Glomerular endothelial cell (primary cell): ENCODE measurements at places on chromosomes 16 and 17.

GRCh38 chr17:78767806-78768205 lies 14.3 kb downstream of the CYTH1 start:
- no peak for DNase-seq

DNA sequence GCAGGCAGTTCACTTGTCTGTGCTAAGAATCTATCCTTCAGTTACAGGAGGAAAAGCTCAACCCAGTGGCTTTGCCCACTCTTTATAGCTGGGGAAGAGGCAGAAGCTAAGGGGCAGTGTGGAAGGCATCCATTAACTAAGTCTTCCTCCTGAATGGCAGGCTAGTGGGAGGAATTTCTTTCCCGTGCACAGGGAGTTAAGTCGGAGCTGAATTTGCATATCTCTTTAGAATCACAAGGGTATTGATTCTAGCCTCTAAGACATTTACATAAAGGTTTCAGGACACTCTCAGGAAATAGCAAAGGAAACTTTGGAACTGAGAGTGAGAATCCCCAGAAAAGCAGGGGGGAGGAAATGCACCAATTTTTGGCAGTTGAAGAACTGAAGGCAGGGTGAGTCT lies 245.6 kb downstream of the CA10 start:
- DNase-seq = no peak

GRCh38 chr17:27356091-27356705 lies 62.3 kb downstream of the WSB1 start:
- no peak for DNase-seq

GRCh38 chr16:51907680-51908079 lies 639.3 kb downstream of the TOX3 start:
- no peak for DNase-seq

DNA sequence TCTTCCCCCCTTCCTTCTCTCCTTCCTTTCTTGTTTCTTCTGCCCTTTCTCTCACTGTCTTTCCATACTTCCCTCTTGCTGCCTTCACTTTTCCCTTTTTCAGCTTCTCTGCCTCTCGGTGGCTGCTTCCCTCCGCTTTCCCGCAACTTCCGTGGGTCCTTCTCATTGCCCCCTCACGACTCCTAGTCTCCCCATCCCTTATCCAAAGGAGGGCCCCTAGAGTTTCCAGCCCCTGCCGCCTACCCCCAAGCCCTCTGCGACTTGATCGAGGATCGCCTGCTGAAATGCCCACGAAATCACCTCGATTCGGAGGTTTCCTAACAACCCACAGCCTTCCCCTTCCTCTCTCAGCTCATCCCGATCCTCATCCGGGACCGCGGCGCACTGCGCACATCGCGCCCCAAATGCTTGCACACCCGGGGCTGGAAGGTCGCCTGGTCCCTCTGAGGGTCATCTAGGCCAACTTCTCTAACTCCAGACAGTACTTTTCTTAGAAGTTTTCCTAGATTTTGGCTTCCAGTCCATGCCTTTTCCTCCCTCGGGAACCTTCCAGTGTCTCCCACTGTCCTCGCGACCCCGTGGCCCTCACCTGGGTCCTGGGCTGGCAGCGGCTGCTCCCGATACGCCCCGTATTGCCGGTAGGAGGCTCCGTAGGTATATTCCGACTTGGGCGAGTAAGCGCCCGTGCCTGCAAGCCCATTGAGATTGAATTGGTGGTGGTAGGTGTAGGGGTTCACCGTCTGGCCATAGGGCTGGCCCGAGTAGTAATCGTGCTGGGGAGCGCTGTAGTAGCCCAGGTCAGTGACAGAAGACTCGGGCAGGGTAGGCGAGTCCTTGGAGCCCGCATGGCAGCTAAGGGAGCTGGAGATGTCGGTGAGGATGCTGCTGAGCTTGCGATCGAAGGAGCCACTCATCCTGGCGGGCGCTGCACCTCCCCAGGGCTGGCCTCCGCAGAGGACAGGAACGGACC lies 654 bp downstream of the DLX3 start:
- DNase-seq = no peak

GRCh38 chr16:1458977-1459341 lies 14.6 kb upstream of the CCDC154 start:
- DNase-seq = no peak

DNA sequence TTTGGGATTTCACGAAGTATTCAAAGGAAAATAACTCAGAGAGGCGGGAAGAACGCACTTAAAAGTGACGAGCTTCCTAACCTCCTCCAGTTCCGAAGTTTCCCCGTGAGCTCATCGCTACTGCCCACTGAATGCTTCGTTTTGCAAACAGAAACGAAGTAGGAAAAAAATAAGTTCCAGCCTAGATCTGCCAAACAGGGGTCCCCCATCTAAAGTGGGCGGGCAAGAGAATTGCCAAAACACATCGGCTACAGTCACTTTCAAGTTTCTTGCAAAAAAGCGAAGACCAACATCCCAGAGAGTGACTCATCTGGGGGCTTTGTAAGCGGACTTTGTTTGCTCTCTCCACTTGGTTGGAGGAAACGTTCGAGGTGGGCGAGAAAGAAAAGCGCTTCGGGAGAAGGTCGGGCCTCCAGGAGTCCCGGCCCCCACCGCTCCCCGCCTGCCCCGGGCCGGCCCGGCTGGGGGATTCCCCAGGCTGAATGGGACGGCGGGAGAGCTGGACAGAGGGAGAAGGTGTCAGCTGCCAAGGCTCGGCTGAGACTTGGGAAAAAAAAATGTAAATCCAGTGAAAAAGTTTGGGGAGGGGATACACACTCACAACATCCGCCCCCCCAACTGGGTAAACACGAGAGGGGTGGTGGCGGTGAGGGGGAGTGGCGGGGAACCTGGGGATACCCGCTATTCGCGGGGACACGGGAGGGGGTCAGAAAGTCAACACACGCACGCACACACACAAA lies 1.0 kb downstream of the VEZF1 start:
- DNase-seq = no peak

DNA sequence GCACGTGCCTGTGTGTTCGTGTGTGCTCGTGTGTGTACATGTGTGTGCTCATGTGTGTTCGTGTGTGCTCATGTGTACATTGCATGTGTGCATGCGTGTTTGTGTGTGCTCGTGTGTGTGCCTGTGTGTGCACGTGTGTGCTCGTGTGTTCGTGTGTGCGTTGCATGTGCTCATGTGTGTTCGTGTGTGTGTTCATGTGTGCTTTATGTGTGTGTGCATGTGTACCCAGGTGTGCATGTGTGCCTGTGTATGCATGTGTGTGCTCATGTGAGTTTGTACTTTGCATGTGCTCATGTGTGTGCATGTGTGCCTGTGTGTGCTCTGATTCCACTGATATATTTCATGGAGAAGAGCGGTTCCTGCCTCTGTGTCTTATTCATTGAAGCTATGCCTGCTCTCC lies 265.5 kb downstream of the FOXL1 start:
- no peak for DNase-seq

DNA sequence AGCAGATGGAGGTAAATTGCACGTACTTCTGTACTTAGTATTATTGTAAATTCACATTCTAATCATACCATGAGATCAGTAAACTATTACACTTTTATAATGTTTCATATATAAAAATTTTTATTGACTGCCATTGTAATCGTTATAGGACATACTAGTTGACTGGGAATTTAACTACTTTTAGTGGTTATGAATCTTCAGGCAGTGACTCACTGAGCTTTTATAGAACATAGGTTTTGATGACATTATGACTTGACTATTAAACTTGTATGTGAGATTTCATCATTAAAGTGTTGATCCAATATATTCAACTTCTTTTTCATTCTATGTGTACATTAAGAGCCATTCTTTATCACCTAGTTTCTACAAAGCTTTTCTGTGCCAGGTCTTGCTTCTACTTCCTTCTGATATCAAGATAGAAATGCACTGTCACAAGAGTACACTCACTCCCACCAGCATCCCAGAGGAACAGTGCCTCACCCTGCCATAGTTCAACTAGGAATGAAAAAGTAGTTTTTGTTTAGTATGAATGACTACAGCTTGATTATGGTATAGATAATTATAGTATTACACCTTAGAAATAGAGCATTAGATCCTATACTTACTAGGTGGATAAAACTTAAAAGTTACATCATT lies 142.4 kb upstream of the RBL2 start:
- DNase-seq = no peak
